Activated B cell treated with CpG ODN at 0.5 μM for 24 hours (primary cell): ENCODE measurements at places on chromosomes 16 and 17.

- DNase-seq = no peak
These were observed 103.3 kb upstream of the CIBAR2 start for GRCh38 chr16:85215478-85216118.

DNA sequence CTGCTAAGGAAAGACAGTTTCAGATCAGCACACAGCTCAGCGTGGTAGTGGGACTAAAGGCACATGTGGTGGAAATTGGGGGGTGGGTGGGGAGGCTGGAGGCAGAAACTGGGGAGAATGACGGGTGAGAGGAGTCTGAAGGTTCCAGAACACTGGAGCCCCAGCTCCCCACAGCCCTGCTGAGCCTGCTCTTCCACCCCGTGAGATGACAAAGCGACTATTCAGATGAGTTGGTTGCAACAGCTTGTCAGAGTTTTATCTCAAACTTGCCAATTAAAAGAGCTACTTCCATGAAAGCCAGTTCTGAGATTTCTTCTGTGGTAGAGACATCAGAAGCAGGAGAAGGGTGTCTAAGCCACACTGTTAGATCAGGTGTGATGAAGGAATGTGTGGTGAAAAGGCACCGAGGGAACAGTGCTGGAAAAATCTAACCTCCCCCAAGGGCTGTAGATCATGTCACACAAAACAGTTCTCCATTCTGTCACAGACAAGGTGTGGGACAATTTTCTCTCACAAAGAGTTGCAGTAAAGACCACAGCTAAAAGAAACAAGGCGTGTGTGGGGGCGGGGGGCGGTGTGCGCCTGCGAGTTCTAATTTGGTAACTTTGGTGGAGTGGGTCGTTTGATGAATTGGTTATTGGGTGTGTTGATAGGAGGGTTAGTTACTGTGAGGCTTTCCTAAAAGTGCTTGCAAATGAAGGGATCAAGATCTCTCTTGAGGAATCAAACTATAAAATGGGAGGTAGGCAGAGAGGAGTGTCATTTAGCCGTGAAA is 39.0 kb downstream of the CCDC182 start:
- DNase-seq = no peak

DNA sequence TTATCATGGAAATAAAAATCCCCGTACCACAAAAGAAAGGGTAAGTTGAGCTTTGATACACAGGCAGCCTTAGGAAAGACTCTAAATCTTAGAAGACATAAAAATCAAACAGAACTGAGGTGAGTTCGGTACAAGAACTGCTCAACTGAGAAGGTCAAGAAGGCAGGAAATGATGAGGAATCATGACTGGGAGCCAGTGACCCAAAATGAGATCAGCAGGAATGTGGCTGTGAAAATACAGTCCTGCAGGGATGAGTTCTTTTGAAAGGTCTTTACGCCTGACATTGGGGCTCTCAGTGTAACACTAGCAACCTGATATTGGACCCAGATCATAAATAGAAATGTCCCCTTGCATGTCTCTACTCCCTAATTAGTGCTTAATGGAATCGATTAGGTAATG is 56.3 kb upstream of the CDH11 start:
- DNase-seq = no peak

DNA sequence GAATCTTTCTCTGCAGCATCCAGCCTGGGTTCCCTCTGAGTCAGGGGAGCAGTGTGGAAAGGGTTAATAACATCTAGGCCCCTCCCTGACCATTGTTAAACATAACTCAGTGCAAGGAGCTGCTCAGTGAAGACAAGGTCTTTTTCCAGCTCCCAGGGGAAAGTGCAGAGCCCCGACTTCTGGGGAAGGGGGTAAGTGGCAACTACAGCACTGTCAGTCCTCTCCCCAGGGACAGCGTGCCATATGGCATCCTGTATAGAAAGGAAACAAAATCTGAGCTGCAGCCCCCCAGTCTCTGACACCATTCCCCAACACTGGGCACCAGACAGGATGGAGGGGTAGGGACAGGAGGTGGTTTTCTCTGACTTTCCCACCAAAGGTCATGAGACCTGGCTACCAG is 7.8 kb downstream of the MRPL27 start:
- DNase-seq = no peak

DNA sequence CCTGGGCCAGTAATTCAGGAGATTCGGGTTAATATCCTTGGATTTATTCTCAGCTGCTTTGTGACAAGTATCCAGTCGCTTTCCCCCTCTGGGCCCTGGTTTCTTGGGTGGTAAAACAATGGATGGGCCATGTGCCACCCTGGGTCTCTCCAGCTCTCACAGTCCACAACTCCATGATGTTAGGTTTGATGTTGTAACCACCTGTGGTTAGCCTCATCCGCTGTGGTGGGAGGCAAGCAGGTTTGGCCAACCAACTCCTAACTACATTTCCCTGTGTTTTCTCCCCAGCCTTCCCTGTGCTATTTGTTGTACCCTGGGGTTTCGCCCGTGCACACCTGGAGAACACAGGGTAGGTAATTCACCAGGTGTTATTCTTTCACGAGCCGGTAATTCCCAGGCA is 35.1 kb downstream of the GLP2R start:
- DNase-seq = no peak

DNA sequence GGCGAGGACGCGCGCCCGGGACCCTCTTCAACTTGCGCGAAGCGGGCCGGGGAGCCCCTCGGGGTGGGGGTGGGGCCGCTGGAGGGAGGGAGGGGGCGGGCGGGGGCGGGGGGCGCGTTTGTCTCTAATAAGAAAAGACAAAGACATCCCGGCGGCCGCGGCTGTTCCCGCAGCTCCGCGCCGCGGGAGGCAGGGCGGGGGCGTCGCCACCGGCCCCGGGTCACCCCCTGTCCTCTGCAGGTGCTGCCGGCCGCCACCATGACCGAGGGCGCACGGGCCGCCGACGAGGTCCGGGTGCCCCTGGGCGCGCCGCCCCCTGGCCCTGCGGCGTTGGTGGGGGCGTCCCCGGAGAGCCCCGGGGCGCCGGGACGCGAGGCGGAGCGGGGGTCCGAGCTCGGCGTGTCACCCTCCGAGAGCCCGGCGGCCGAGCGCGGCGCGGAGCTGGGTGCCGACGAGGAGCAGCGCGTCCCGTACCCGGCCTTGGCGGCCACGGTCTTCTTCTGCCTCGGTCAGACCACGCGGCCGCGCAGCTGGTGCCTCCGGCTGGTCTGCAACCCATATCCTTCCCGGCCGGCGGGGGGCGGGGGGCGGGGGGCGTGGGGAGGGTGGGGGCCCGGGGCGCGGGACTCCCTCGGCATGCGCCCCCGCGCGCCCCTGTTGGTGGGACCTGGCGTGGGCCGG is 714 bp downstream of the CACNA1H start:
- DNase-seq = no peak
